ENCODE measurements at places on chromosomes 3 and 15.

- DNase-seq: peak; percentile 15
Observed at GRCh38 chr3:134211797-134212196, 38.9 kb downstream of the RYK start.

GRCh38 chr3:114903213-114903612, 243.9 kb downstream of the ZBTB20 start:
- DNase-seq: peak; percentile 15

GRCh38 chr3:133293397-133294110, 106.3 kb upstream of the BFSP2 start:
- DNase-seq: no peak

DNA sequence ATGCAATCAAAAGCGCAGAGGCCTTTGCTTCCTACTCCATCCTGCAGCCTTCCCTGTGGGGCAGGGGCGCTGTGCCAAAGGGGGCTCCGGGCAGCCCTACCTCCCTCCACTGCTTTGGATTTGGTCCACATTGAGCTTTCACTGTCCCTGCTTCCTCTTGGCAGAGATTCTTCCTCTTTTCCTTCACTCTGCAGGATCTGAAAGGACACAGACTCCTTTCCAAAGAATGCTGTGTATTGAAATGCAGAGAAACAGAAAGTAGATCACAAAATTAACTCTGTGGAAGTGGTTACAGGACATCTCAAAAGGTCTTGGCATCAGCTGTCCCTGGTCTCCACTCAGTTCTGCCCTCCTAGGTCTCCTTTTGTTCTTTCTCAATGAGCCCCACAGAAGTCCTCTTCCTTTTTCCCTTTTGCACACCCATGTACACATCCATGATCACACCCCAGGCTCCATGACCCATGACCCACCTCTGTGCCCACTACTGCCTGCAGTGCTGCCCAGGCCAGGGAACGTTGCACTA, 64.1 kb downstream of the CCR1 start:
- no peak for DNase-seq

GRCh38 chr3:27451251-27451650, 32.9 kb downstream of the SLC4A7 start:
- DNase-seq: no peak

DNA sequence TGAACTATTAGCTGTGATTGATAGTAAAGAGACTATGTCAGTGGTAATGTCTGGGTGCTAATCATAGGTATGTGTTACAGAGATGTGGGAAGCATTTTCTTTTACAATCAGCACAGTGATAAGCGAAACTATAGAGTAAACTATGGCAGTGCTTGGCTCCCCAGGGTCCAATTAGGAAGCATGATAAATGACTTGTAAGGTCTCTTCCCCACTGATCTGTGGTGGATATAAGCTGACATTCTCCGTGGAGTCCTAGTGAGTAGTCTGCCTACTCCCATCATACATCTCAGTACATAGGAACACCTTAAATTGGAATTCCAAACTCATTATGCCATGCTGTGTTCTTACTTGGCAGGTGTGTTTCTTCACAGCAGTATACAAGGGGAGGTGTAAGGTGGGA, 204.2 kb downstream of the GAP43 start:
- DNase-seq: no peak

GRCh38 chr15:36407647-36408046, 171.8 kb upstream of the CDIN1 start:
- DNase-seq: no peak

- no peak for DNase-seq
Observed at GRCh38 chr3:159882790-159883779, 105.5 kb upstream of the IL12A start.

DNA sequence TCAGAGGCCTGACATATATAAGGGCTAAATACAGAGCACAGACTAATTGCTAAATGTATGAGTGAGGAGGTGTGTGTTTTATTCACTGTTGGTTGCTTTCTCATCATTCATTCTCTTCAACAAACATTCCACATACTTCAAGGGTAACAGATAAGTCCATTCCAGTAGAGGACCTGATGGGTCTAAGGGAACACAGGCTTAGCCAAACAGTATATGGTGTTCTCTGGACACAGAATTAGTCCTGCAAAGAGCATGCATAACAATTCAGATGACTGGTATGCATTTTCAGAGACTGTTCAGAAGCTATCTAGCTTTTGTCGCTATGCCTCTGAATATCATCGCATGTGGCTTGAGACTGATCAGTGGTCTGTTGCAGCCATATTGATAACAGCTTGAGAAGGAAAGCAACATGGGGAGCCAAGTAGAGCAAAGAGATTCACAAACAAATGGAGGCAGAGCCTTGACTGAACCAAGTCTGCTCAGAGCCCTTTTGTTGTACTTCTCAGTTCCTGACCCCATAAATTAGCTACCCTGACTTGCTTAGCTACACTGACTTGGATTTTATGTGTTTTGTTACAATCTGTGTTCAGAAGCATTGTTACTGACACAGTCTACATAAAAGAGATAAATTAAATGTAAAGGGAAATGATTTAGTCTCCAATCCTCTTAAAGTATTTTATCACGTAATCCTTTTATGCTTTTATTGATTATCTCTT, 1178.7 kb downstream of the ROBO1 start:
- DNase-seq: no peak

DNA sequence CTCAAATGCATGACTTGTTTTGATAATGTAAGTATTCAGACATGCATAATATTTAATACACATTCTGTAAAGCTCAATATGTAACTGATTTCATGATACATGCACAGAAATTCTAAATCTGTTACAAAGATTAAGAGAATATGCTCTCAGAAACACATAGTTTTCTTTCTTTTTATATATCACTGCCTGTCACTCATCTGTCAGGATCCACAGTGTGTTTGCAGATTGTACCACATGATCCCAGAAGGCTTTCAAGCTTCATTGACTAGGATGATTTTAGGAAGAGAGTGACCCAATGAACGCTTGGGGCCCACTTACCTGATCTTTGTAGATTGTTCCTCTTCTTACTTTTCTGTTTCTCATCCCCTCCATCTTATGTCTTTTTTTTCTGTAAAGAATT, 261.9 kb downstream of the CACNA2D3 start:
- DNase-seq: no peak

GRCh38 chr3:12484983-12485327, 675 bp downstream of the TSEN2 start:
- no peak for DNase-seq

DNA sequence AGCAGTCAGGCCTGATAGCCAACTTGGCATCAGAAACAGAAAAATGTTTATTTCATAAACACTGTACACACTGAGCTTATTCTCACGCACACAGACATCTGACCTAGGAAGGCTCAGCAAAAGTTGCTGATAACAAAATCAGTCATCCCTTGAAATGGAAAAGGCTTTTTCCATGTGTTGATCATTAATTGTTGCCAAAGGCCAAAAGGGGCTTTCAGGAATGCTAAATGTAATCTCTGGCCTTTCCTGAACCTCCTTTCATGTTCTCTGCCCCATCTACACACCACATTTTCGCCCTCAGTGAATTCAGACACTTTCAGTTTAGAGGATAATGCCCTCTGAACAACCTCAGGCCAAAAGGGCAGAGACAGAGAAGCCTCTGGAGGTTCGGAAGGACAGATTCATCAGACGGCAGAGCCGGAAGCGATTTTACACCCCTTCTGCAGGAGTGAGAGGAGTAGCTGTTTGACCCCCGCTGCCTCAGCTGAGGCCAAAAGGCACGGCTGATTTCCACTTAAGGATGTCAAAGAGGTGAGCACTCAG, 14.5 kb downstream of the RTP4 start:
- no peak for DNase-seq

GRCh38 chr15:50740955-50741354, 24.6 kb downstream of the SPPL2A start:
- DNase-seq: no peak

DNA sequence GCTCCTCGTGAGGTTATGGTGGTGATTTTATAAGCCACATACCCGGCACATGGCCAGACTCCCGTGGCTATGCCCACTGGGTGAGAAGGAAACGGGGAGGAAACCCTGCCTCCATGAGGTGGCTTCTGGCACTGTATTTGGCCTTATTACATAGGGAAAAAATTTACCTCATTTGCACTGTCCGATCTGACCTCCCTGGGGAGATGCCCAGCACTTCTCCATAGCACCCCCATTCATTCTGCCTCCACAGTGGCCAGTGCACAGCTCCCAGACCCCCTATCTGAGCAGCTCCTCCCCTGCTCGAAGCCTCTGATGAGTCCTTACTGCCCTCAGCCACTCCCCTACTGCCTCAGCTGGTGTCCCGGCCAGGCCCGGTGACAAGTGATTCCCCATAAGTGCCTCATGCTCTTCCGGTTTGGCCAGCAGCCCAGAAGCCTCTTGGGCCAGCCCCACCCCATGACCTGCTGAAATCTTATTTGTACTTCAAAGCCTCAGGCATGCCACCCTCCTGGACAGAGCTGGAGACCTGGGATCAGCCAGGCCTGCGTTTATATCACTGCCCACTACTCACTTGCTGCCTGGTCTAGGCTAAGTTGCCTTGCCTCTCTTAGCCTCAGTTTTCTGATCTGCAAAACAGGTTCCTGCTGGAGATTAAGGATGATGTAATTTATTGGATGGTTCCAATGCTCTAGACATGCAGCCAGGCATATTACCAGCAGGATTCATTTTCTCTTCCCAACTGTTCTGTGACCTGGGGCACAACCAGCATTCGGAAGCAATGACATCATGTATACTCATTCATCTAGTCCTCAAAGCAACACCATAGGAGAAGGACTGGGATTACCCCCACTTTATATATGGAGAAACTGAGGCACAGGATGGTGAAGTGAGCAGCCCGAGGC, 30.6 kb upstream of the SLC6A6 start:
- peak; percentile 54 for DNase-seq

GRCh38 chr3:160987982-160988964, 116.9 kb downstream of the B3GALNT1 start:
- no peak for DNase-seq

GRCh38 chr15:73691396-73691795, 7.2 kb downstream of the CD276 start:
- DNase-seq: no peak

- no peak for DNase-seq
Observed at GRCh38 chr3:187849016-187849654, 103.9 kb upstream of the BCL6 start.

DNA sequence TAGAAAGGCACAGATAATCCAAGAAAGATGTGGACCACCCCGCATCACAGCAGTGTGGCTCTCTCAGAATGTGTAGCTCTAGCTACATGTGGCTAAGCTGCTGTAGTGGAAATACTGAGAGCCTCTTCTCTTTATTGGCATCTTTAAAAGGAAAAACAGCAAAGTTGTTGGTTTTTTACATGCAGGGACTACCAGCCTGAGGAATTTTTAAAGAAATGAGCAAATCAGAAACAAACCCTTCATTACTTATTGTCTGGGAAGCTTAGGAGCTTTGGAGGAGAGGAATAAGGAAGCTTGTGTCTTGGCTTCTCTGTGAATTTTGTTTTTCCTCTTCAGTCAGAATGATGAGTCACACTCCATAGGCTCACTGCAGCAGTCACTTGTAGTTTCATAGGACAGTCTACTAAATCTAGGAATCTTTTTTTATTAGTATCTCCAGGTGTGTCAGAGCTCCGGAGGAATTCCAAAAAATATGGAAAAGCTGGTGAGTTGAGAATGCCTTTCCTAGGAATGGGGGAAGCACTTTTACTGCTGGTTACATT, 27.5 kb downstream of the POLG start:
- no peak for DNase-seq

- peak; percentile 43 for DNase-seq
Observed at GRCh38 chr15:66603301-66604179, 37.7 kb upstream of the LCTL start.

DNA sequence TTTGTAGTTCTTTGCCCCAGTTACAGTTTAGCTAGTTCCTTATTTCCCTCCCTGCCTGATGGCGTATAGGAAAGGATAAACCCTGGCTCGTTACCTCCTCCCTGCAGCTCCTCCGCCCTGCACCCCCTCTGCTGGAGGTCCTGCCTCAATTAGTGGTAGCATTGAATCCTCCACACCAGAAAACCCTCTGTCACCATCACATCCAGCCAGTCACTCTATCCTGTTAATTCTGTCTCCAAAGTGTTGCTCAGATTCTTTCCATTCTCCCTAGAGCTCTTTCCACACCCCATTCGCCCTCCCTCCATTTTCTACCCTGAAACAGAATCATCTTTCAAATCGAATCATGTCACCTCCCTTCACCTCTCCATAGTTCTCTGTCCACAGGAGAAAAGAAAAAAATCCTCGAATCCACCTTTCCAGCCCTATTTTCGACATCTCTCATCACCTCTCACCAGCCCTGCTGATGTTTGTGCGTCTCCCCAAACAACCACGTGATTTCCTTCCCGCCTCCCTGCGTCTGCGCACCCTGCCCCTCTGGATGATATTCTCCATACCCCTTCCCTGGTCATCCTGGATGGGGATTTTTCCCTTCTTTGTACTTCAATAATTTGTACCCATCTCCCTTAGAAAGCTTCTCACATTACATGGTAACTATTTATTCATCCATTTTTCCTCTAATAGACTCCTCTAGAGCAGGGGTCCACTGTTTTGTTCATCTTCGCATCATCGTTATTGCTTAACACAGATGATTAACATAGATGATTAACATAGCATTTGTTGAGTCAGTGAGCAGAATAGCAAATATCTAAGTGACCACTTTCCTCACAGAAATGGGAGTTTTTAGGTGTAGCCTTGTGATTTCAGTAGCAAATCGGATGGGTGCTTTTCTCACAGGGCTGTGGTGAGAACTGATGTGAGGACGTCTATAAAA, 37.1 kb downstream of the MAP3K13 start:
- no peak for DNase-seq

GRCh38 chr15:58441376-58442070, 9.7 kb downstream of the LIPC start:
- no peak for DNase-seq

- no peak for DNase-seq
Observed at GRCh38 chr15:57545995-57546394, 45.7 kb upstream of the MYZAP start.

- no peak for DNase-seq
Observed at GRCh38 chr15:64542091-64542490, 81.7 kb downstream of the ZNF609 start.

- no peak for DNase-seq
Observed at GRCh38 chr15:53520996-53521395, 238.5 kb downstream of the WDR72 start.

DNA sequence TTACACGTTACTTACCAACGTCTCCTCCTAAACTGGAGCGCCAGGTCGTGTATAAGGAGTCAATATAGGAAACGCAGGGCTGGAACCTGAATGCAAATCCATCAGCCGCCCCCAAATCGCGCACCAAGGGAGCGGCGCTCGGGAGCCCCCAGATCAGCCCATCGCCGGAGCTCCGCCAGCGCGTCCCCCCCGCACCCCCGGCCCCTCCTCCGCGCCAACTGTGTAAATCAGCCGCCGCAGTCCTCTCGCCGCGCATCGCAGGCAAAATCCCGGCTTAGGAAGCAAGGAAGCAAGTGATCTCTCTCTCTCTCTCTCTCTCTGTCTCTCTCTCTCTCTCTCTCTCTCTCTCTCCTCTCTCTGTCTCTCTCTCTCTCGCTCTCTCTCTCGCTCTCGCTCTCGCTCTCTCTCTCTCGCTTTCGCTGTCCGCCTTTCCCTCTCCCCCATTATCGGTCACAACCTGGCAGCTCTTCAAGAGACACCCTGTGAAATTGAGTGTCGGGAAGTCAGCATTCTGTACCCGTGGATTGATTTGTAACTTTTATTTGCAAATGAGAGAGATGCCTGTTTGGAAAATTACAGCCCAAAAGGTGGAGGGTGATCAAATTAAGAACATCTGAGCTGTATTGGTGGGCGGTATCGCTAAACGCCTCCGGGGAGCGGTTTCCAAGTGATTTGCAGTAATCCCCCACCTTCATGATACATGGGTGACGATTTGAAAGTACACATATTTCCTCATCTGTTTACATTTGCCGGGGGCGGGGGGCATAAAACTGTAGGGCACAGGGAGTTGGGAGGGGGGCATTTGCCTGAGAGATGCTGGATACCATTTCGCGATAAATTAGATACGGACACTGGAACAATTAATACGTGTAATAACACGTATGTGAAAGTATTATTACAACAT, 645 bp upstream of the SLITRK3 start:
- DNase-seq: no peak
